Body of pancreas (tissue), 4 donors: ENCODE measurements at places on chromosomes 5 and 9. TPM values are rescaled to one million over a fixed set of nuclear protein-coding genes. Genes with fewer than 3 reads are reported as not detected.

Gene INSL4
- not detected for total RNA-seq

Gene SLC6A19
- total RNA-seq, result 1.3 TPM

Gene PCDHGA2
- 2.0 TPM for total RNA-seq

Gene AGTPBP1
- total RNA-seq, result 18.8 TPM

Gene FOXD4L4
- 0.52 TPM for total RNA-seq

Gene TRIM14
- total RNA-seq, result 2.1 TPM

Gene TAF11L5
- total RNA-seq, result not detected

Gene PCDHGA5
- 6.0 TPM for total RNA-seq

DNA sequence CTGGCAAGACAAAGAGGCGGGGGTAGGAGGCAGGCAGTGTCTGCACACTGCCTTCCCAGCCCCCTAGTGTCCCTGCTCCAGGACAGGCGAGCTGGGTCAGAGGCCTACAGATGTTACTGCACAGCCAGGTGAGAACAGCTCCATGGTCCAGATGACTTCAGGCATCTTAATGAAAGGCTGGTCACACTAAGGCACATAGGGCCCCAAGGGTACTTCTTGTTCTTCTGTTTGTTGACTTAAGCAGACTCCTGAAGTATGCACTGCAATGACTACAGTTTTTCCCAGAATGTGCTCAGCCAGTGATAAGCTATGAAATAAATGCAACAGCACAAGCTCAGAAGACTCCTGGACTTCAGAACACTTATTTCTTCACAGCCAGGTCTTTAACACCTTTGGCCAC is 27.4 kb downstream of the ATPSCKMT start:
- no peak overlapping the region for H3K27ac ChIP-seq
- DNase-seq, result no peak
- H3K4me3 ChIP-seq, result no peak overlapping the region
- no peaks in the 10 kb centered on the region for H3K36me3 ChIP-seq
- H3K4me1 ChIP-seq, result no peaks in the 10 kb centered on the region
- no peaks in the 10 kb centered on the region for H3K27me3 ChIP-seq

GRCh38 chr5:173777674-173778073 is 110.5 kb upstream of the CPEB4 start:
- no peak overlapping the region for H3K27ac ChIP-seq
- H3K4me3 ChIP-seq, result no peak overlapping the region
- H3K36me3 ChIP-seq, result no peaks in the 10 kb centered on the region
- H3K27me3 ChIP-seq, result no peaks in the 10 kb centered on the region

DNA sequence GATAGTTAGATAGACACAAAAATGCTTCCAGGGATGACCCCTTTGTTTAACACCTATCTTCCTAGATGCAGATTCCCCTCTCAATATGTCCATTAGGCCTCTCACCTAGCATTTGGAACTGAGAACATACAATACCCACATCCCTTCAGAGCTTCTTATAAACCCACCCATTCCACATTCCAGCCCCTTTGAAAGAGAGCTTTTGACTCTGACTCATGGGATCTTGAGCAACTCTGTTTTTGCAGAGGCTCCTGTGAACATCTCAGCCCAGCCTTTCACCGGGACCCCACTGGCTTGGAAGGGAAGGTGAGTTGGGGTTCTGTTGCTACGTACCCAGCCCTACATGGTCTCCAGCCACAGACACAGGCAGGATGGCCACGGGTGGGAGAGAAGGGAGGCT is 195.5 kb downstream of the FRMD3 start:
- H3K4me1 ChIP-seq, result no peaks in the 10 kb centered on the region
- H3K4me3 ChIP-seq, result no peak overlapping the region
- no peak for DNase-seq
- no peak overlapping the region for H3K27ac ChIP-seq
- H3K36me3 ChIP-seq, result no peaks in the 10 kb centered on the region

DNA sequence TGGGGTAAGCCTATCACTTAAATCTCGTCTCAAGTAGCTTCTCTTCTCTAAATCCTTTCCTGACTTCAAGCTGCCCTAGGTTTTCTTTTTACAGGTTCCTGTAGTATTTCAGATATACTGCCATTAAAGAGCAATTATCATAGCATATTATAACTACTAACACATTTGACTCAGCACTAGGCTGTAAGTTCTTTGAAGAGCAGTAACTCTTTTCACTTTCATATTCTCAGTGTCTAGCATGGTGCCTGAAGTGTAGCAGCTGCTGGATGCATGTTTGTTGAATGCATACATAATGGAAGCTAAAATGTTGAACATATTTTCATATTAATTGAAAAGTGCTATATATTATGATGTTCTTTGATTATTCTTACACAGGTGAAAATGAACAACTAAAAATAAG is 22.5 kb downstream of the CCDC152 start:
- H3K4me1 ChIP-seq, result no peaks in the 10 kb centered on the region
- DNase-seq, result no peak
- no peak overlapping the region for H3K4me3 ChIP-seq
- no peaks in the 10 kb centered on the region for H3K36me3 ChIP-seq

GRCh38 chr5:158812408-158812807 is 287.3 kb downstream of the EBF1 start:
- H3K27me3 ChIP-seq, result no peaks in the 10 kb centered on the region
- H3K36me3 ChIP-seq, result no peaks in the 10 kb centered on the region
- DNase-seq, result no peak
- H3K4me1 ChIP-seq, result peaks cover 3% of the 10 kb centered on the region

- no peaks in the 10 kb centered on the region for H3K36me3 ChIP-seq
- no peaks in the 10 kb centered on the region for H3K4me1 ChIP-seq
- H3K4me3 ChIP-seq, result no peak overlapping the region
- DNase-seq, result peak; percentile 30
- no peaks in the 10 kb centered on the region for H3K27me3 ChIP-seq
These were observed 114.6 kb upstream of the SPOCK1 start for GRCh38 chr5:137613554-137614265.

- H3K4me1 ChIP-seq, result no peaks in the 10 kb centered on the region
- H3K4me3 ChIP-seq, result no peak overlapping the region
- DNase-seq, result no peak
- no peak overlapping the region for H3K27ac ChIP-seq
- no peaks in the 10 kb centered on the region for H3K27me3 ChIP-seq
These were observed 1236.6 kb downstream of the MAT2B start for GRCh38 chr5:164742025-164742424.

DNA sequence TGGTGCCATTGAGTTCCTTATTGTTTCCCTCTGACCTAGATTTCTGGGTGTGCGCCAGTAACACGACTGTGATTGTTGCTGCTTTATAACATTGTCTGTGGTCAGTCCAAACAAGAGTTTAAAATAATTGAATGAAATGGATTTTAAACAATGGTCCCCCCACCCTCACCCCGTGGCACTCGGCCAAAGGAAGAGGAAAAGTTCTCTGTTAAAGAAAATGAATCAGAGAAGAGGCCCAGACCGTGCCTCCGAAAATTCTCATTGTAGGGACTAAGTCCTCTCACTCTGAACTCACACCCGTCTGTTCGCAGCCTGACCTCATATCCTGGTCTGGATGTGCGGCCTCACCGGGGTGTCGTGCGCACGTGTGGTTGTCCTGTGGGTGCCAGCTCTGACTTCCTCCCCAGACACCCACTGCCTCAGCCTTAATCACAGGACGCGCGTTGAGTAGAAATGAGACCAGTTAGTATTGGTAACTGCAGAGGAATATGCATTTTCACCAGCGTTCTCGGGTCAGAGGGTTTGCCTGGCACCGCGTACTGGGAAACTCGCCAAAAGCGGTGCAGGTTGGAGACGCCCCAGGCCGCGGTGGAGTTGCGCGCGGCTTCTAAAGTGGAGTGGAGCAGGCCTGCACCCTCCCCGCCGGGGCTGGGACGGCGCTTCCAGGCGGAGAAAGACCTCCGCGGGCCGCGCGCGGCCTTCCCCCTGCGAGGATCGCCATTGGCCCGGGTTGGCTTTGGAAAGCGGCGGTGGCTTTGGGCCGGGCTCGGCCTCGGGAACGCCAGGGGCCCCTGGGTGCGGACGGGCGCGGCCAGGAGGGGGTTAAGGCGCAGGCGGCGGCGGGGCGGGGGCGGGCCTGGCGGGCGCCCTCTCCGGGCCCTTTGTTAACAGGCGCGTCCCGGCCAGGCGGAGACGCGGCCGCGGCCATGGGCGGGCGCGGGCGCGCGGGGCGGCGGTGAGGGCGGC is at the start of gene ABL1:
Gene ABL1, plus strand, starts transcription at position 884 of the 966 bp plus-strand sequence. CDS start 193 bp downstream, outside the sequence.
- DNase-seq, result peak; percentile 77
- peaks cover 50% of the 10 kb centered on the region for H3K4me1 ChIP-seq
- H3K27ac ChIP-seq, result peak within 1 kb of the TSS; percentile 83
- H3K4me3 ChIP-seq, result peak within 1 kb of the TSS; percentile 63

- H3K4me3 ChIP-seq, result peak within 1 kb of the TSS; percentile 85
- H3K4me1 ChIP-seq, result peaks cover 46% of the 10 kb centered on the region
- peak within 1 kb of the TSS; percentile 95 for H3K27ac ChIP-seq
- no peaks in the 10 kb centered on the region for H3K36me3 ChIP-seq
These were observed at the start of gene DAPK1 for GRCh38 chr9:87497604-87498045. TSS of gene DAPK1 (plus strand) at chr9:87497867. CDS start at chr9:87499078, 1,211 bp downstream.

- no peak for DNase-seq
- no peak overlapping the region for H3K27ac ChIP-seq
- no peaks in the 10 kb centered on the region for H3K36me3 ChIP-seq
- no peaks in the 10 kb centered on the region for H3K27me3 ChIP-seq
These were observed 250.4 kb upstream of the ST8SIA4 start for GRCh38 chr5:101153526-101153925.

- peaks cover 6% of the 10 kb centered on the region for H3K36me3 ChIP-seq
- H3K4me1 ChIP-seq, result peaks cover 8% of the 10 kb centered on the region
- H3K27ac ChIP-seq, result no peak overlapping the region
- H3K27me3 ChIP-seq, result no peaks in the 10 kb centered on the region
- DNase-seq, result no peak
These were observed 27.9 kb downstream of the BDP1 start for GRCh38 chr5:71483355-71483754.
